ENCODE measurements at places on chromosomes 5 and 9.

GRCh38 chr5:155827949-155828348 lies 499.0 kb upstream of the SGCD start:
- no peak for DNase-seq

DNA sequence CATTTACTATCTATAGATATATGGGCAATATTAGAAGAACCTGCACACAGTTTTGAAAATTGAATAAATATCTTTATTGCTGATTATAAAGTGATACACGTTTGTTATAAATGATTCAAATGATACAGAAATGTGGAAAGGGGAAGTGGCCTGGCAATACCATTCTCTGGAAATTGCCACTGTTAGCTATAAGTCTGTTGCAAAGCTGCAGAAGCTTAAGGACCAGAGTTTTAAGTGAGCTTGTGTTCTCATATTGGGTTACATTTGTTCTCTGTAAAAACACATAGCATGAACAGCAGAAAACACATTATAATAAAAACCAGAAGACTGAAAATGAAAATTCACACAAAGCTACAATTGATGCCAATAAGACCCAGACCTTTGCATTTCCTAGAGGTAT lies 59.6 kb downstream of the RASGRF2 start:
- DNase-seq, result no peak

GRCh38 chr5:81409361-81409760 lies 15.4 kb upstream of the ACOT12 start:
- no peak for DNase-seq

- no peak for DNase-seq
Observed at GRCh38 chr5:161302559-161302958, 244.0 kb downstream of the GABRB2 start.

DNA sequence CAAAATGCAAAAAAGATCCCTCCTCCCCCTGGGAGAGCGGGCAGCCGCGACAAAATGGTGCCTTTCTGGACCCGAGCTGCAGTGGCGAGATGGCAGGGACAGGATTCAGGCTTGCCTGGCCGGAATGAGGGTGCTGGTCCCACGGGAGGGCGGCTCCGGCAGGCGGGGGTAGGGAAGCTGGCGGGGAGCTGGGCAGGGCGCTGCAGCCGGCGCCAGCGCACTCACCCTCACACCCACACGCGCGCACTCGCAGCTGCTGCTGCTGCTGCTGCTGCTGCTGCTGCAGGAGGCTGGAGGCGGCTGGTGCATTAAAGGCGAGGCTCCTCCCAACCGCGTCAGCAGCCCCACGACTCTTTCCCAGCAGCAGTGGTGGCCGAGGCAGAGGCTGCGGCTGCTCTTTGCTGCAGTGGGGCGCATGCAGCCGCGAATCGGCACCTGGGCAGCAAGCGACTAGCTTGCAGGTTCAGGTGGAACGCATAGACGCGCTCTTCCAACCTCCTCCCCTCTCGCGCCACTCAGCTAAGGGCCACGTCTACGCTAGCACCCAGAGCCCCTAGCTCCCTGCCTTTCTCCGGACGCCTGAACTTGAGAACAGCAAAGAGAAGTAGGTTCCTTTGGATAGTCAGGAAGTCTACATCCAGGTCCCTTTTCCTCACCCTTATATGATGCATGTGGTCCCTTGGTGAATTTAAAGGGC lies at the start of gene PPP2R2B:
Gene PPP2R2B (minus strand): TSS at position 282 of the 697 bp plus-strand sequence.
- no peak for DNase-seq

GRCh38 chr9:73153793-73154227 lies 2.1 kb downstream of the ANXA1 start:
- no peak for DNase-seq

- DNase-seq, result no peak
Observed at GRCh38 chr5:84255315-84255714, 129.4 kb downstream of the EDIL3 start.

DNA sequence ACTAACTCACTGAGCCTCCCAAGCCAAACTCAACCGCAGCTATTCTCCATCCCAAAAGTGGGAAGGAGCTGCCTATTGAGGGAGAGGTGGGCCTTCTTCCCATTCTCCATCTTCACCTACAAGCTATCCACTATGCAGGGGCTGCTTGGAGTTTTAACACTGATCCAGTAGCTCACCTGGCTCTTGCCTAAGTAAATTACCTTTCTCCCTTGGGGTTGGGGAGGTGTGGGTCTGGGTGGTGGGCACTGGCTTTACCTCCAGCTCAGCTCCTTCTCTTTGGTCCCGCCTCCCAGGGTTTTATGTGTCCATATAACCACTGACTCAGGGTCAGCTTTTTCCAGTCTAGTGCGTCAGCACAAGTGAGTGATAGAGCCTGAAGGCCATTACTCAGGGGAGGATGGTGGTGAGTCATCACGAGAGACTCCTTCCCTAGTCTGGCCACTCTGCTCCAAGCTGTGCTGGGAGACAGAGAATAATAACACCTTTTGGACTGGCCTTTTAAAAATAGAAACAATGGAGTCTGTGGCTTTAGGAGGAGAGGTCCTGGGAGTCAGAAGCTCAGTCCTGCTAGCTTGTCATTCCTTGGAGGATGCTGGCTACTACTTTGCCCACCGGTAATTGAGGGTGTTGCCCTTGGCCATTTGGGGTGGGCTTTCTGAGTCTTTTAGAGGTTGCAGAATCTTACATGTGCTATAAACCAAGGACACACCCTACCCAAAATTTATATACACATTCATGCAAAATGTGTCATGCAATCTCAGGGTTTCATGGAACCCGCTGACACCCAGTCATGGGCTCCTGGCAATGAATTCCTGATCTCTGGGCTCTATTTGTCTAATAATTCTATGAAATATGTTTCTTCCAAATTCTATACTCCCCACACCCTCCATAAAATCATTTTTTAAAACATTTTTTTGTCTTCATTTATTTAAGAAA lies 35.6 kb upstream of the ATP6V1G1 start:
- DNase-seq, result peak; percentile 97

GRCh38 chr5:170075696-170076095 lies 30.0 kb upstream of the FOXI1 start:
- no peak for DNase-seq

DNA sequence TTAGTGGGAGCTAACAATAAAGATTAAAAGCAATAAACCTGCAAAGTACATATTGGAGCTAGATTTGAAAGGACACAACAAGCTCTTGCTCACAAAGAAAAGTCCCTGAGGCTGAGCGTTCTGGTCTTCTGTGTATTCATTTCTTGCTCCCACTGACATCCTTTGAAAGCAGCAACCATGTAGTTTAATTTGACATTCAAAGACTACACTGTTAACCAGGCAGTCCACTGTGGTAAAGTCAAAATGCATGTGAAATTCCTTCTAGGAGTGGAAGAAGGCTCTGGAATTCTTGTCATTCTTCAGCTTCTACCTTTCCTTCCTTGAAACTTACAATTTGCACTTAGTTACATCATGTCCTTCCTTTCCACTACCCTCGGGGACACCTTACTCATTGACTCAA lies 480.7 kb downstream of the CSNK1G3 start:
- DNase-seq, result no peak

DNA sequence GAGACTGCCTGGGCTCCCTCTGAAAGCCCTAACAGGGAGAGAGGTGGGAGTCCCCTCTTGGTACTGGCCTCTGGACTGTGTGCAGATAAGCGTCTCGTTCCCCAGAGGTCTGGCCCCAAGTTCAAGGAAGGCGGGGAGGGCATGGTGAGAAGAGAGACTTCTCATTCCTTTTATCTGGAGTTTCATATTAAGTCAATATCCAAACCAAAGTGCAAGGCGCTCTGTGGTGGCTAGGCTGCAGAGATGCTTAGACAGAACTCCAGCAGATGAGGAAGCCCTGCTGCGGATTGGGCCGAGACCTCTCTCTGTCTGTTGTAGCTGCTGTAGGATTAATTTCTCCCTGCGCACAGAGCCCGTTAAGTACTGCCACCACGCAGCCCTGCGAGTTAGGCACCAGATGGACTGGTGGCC lies 16.0 kb downstream of the MVB12B start:
- no peak for DNase-seq

DNA sequence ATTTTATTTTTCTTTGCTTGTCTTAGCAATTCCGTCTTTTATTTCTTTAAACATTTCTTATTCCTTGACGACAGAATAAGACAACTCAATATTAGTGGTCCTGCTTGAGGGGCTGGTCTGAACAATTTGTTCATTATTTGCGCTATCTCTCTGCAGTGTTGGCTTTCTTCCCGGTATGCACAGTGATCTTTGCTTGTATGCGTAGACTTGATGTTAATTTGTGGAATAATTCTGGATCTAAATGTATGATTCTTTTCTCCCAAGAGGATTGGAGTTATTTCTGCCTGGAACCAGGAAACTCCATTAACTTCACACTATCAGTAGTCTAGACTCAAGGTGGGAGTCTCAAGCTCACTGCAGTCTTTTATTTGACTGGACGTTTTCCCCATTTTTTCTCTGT lies 80.4 kb downstream of the KDM4C start:
- no peak for DNase-seq

DNA sequence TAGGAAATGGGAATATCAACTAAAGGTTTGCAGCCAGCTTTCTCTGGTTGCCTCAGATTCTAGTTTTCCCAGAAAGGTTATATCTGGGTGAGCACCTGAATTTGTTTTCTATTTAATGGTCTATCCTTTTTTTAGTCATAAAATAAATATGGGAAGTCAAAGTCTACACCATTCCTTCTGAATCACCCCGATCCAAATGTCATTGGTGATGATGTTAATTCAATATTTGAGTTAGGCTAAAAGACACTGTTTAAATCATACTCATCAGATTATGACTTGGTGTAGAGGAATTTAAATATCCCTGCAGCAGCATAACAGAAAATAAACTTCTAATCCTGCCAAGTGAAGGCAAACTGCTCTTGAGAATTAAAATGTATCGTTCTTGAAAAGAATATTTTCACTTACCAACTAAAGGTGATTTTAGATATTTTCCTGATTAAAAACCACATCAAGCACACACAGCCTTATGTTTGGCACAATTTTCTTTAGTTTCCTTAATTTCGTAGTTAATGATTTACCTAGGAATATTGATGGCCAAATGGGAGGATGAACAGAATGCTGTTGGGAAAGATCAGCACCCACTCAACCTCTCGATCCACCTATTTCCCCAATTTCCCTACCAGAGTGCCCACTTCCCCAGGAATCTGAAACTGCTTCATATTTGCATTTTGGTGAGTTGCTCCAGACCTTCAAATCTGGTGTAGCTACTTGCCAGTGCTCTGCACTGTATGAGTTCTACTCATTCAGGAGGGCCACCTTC lies 103.1 kb upstream of the TSLP start:
- no peak for DNase-seq

DNA sequence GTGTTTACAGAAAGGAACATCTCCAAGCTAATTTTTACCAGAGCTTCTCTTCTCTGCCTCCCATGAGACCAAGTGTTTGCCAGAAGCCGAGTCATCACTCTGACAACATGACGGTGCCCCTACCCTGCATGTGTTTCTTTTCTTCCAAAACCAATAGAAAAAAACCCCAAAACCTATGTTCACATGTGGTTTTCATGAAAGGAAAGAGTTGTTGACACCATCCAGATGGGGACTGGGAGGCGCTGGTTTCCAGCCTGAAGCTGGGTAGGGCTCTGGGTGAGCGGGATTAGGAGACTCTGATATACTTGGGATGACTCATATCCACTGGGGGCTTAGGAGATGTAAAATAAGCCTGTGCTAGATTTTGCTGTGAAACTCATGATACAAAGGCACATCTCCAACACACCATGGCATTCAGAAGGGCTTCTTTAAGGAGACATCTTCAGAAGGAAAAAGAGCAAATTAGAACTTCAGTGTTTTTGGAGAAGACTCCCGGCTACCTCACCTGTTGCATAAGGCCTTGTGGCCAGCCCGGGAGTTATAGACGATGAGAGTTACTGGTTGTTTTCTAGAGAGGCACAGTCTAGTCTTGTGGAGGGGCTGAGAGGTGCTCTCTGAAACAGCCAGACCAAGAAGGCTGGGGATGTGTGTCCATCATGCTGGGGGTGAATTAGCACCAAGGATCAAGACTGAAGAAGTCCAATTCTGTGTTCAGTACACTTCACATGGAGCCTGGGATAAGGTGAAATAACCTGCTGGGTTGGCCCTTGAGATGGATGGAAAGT lies 108.9 kb upstream of the LHFPL2 start:
- DNase-seq, result no peak

DNA sequence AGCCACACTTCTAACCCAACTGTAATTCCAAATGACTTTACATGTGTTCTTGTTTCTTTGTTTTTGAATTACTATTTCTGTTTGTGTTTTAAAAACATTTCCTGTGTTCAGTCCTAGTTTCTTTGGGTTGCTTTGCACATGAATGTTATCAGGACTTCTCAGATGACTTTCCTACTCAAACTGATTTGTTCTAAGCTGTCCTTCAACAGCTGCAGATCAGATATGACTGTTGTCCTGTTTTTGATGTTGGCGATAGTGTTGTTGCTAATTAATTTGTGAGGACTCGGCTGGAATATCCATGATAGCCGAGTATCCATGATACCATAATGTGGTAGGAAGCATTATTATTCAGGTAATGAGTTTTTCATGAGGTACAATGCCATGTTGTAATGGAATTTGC lies 98.6 kb downstream of the CHSY3 start:
- DNase-seq, result no peak

GRCh38 chr5:120550358-120550757 lies 86.3 kb downstream of the PRR16 start:
- DNase-seq, result peak; percentile 19

DNA sequence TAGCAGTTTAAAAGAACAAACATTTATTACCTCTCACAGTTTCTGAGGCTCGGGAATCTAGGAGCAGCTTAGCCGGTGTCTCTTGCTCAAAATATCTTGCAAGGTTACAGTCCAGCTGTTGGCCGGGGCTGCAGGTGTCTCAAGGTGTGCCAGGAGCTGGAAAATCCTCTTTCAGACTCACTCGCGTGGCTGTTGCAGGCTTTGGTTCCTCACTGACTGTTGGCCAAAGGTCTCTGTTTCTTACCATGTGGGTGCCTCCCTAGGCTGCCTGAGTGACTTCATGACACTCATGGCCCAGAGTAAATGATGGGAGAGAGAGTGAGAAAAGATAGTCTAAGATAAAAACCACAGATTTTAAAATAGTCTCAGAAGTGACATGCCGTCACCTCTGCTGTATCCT lies 43.8 kb downstream of the AOPEP start:
- no peak for DNase-seq
